H1 (cell line): ENCODE measurements at places on chromosomes 2 and 18.

- no peak for DNase-seq
Measured at GRCh38 chr2:235511187-235511661, 17.4 kb downstream of the AGAP1 start.

GRCh38 chr2:216616083-216616678 lies 17.0 kb upstream of the IGFBP2 start:
- no peak for DNase-seq

DNA sequence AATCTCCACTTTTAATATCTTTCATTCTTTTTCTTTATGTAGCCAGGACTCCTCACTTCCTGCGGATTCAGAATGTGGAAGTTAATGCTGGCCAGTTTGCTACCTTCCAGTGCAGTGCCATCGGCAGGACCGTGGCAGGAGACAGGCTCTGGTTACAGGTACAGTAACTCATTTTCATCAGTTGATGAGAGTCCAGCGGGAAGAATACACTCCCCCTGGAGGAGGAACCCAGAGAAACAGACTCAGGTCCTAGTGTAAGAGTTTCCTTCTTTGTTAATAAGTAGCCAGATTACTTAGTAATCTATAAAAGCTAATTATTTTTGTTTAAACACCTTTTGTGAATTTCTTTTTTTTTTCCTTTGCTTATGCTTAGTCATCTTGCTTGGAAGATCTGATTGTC lies 359.4 kb downstream of the PTPRM start:
- no peak for DNase-seq

GRCh38 chr18:72174972-72175649 lies 369.0 kb downstream of the CBLN2 start:
- DNase-seq, result no peak

- no peak for DNase-seq
Measured at GRCh38 chr2:211417544-211417943, 861.1 kb downstream of the CPS1 start.

GRCh38 chr2:17083902-17084301 lies 418.3 kb upstream of the CYRIA start:
- no peak for DNase-seq
